ENCODE measurements at places on chromosomes 16 and 17.

GRCh38 chr17:31068291-31068690, 26.5 kb upstream of the NF1 start:
- DNase-seq = no peak

DNA sequence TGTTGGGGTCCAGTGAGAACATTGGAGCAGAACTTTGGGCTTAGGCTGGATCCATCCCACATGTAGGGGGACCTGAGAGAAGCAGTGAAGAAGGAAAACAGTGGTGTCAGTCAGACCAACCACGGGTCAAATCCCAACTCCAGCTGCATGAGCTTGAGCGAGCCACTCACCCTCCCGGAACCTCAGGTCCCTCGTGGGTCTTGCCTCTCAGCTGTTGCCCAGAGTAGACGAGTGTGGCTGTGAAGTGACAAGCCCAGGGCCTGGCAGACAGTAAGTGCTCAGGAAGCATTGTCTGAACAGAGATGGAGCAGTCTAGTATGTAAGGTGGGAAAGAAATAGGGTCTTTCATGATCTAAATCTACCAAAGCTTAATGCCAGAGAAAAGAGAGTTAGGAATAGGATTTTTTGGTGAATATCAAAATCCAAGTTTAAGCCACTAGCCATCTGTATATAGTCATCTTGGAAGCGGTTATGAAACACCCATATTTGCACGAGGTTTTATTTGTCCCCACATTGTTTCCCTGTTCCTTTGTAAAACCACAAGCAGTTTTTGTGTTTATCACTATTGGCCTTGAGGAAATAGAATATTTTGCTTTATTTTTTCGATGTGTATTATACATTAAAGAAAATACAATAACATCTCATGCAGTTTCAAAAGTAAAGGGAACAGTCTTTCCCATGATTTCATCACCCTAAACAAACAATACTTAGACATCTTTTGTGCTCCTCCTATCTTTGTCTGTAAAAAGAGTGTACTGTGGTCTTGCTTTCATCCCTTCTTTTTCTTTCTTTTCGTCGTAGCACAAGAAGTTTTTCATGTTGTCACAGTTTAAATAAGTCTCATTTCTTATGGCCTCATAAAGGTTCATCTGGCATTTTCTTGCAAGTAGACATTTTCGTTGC, 112.0 kb downstream of the CLEC16A start:
- DNase-seq = no peak

DNA sequence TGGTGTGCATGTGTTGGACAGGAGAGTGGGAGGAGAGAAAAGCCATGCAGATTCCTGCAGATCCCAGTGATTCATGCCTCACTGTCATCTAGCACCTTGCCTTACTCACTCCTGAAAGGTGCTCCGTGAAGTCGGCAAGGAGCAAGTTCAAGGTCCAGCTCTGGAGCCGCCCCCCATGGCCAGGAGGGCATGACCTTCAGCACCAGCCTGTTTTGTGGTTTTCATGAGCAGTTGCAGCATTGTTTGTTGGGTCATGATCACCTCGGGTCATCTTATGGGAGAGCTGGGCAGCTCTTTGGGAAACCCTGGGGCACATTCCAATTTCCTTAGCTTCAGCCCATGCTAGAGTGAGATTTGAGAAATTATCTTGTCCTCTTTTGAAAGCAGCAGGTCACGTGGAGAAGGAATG, 137.5 kb upstream of the IRX3 start:
- no peak for DNase-seq

GRCh38 chr16:70703835-70704381, 18.1 kb upstream of the MTSS2 start:
- no peak for DNase-seq

DNA sequence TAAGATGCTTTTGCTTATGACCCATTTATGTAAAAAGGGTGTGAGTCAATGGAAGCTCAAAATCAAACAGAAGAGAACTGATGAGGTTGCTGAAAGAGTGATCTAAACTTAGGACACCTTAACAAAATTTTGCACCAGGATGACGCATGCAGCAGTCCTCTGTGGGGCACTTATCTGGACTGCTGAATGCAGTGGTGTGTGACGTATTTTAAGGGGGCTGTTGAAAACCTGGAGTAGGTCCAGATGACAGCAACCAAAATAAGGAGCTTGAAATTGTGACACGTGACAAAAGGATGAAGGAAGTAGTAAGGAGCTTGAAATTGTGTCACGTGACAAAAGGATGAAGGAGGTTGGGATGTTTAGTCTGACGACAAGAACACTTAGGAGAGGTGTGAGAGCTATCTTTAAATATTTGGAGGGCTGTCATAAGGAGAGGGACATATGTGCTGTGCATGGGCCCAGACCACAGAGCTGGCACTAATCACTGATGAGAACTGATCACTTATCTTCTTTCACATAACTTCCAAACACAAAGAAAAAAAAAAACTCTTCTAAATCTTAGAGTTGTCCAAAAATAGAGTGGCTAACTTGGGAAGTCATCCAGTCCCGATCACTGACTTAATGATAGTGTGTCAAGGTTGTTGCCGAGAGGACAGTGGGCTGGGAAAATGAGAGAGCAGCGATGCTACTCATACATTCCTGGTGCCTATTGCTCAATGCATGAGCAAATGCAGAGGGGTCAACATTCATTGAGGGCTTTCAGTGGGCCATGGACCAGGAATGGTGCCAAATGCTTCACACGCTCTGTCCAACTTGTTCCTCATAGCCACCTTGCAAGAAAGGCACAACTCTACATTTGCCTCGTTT, 264.2 kb upstream of the ZFHX3 start:
- no peak for DNase-seq

DNA sequence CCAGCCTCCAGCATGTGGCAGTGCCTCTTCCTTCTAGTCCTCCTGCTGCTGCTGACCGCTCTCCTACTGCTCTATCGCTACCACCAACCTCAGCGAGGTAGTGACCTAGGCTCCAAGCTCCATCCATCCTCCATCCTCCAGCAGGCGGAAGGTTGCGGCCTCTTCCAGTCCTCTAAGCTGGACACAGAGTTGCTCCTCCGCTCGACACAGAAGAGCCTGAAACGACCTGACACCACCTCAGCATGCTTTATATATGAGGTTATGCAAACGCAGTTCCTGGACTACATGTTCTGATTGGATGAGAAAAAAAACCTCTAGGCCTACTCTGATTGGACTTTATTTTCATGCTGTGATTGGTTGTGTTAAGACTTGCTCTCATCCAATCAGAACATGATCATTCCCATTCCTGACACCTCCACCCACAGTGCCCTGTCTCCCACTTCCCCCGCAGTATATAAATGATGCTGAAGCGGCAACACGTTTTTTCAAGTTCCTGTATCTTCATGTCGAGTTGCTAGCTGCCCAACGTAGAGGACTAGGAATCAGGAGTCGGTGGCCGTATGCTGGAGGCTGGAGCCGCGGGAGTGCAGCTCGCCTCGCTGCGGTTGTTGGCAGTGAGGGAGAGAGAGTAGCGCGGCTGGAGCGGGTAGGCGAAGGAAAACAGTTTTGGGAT, 398.1 kb downstream of the KCNJ18 start:
- no peak for DNase-seq
